ENCODE measurements at places on chromosomes 4 and X.
A peak's percentile ranks its signal among the peaks of the same experiment; 100 is the strongest.

- no peak for DNase-seq
Measured at GRCh38 chr4:171759274-171759673, 53.9 kb upstream of the GALNTL6 start.

DNA sequence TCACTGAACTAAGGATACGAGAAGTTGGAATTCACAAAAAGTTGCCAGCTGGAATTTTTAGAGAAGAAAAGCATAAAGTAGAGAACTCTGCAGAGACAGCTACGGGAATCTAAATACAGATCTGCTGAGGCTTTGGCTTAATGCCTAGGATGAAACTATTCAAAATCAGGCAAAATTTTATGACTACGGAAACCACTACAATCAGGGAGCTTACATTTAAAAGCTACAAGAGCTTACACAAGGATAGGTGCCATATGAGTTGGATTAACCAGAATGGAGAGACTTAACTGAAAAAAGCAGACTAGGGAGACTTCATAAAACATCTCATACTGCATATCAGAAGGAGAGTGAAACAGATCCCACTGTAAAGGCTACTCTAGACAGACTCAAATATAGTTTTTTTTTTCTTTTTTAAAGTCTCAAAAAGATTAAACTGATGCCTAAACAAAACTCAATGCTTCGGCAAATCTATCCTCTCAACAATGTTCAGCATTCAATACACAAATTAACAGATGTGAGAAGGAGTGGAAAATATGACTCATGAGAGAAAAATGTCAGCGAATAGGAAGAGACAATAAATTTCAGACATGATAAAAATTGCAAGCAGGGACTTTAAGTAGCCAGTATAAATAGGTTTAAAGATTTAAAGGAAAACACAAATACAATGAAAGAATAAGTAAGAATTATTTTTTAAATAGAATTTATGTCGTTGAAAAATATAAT is 586.1 kb downstream of the FSTL5 start:
- no peak for DNase-seq

- no peak for DNase-seq
Measured at GRCh38 chr4:43776371-43776770, 672.2 kb downstream of the KCTD8 start.

GRCh38 chr4:3651267-3651845 is 114.8 kb upstream of the ADRA2C start:
- DNase-seq = no peak

- no peak for DNase-seq
Measured at GRCh38 chr4:87807402-87807801, 8.0 kb downstream of the IBSP start.

DNA sequence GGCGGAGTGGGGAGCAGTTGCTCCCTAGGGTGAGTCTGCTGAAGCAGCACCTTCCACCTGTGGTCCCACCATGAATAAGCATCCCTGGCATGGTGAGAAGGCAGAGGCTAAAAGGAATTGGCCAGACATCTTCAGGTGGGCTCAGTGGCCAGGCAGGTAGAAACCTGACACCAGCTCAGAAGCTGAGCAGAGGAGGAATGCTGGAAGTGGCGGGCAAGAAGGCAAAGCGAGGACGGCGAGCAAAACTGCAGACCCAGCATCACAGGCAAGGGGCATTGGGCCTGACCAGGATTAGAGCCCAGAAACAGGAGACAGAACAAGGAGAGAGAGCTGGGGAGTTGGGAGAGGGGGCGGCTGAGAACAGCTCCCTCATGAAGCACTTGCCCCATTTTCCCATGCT is 25.3 kb downstream of the TSC22D3 start:
- no peak for DNase-seq

- DNase-seq = no peak
Measured at GRCh38 chrX:155068165-155068564, 2.8 kb downstream of the CMC4 start.

- peak; percentile 1 for DNase-seq
Measured at GRCh38 chr4:180993244-180993836, 1249.9 kb upstream of the TENM3 start.
